ACHN (cell line): ENCODE measurements at places on chromosomes 6 and 20.

- no peak for DNase-seq
Observed at GRCh38 chr6:132459605-132459952, 53.3 kb downstream of the STX7 start.

DNA sequence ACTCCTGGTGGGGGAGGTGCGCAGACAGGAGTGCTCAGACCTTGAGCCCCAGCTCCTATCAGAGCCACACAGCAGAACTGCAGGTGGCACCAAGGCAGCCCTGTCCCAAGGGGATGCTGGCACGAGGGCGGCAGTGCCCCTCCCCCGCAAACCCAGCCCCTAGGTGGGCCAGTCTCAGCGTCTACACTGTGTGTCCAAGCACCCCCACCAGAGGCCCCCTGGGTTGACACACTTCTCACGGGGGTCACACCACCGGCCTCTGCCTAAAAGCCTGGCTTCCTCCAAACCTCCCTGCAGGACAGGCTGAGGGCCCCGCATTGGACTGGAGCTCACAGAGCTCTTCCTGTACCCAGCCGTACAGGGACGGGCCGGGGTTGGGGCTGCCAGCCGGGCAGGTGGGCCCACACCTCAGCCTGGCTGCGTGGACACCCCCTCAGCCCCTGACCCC, 8.1 kb downstream of the SLC2A4RG start:
- DNase-seq = no peak

DNA sequence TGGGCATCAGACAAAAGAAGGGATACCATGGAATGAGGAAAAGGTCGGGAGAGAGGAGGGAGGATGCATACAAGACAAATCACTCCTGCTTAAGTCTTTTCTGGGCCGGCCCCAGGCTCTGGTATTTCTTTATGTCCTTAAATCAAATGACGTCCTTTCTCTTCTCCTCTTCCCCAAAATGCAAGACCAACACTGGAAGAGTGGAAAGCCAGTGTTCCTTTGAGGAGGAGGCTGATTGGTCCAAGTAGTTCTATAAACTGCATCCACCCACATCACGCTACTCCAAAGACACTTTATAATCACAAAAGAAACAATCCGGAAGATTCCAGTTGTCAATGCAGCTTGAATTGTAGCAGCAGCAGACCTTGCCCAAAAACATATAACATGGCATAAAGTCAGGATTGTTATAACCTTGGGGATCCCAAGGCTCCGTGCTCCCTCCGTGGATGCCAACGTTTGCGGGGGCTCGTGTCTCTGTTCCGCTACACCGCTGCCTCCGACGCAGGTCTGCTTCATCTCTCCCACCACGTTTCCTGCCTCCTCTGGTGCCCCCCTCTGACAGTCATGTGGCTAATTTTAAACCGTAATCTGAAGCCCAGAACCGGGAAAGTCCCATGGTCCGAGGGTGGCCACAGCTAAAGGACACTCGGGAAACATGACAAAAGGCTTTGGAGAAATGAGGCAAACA, 47.1 kb downstream of the MCUR1 start:
- peak; percentile 2 for DNase-seq

DNA sequence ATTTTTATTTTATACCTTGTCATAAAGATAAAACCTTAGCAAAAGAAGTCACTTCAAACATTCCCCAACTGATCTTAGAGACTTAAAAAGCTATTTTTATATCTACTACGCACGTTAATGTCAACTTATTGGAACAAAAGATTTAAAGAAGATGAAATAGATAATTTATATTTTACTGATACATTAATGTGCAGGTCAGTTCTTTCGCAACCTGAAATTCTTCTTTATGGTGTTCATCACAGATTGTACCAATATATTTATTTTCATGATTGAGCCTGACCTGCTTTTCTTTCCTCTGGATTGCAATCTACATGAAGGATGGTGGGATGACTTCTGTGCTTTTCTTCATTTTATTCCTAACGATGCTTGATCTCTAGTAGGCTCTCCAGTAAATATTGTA, 596.3 kb downstream of the PHF3 start:
- DNase-seq = no peak

DNA sequence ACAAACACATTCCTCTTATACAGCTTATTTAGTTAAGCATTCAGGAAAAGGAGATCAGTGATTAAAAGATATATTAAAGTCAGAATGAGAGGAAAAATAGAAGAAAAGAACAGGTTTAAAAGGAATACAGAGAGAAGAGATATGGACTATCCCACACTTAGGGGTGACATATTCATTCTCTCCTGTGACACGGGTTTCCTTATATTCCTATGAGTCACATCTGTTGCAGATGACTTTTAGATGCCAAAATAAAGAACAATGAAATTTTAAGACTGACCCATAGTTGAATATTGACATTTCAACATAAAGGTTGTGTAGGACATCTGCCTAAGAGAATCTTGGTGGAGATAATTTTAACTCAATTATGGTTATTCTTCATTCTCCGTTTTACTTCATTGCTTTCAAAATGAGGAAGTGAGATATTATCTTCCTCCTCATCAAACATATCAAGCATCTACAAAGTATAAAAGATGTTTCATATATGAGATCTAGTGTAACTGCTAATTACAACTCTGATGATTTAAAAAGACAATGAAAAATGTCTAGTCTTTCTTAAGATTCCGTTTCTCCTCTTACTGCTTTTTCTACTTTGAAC, 1336.7 kb upstream of the CITED2 start:
- no peak for DNase-seq

DNA sequence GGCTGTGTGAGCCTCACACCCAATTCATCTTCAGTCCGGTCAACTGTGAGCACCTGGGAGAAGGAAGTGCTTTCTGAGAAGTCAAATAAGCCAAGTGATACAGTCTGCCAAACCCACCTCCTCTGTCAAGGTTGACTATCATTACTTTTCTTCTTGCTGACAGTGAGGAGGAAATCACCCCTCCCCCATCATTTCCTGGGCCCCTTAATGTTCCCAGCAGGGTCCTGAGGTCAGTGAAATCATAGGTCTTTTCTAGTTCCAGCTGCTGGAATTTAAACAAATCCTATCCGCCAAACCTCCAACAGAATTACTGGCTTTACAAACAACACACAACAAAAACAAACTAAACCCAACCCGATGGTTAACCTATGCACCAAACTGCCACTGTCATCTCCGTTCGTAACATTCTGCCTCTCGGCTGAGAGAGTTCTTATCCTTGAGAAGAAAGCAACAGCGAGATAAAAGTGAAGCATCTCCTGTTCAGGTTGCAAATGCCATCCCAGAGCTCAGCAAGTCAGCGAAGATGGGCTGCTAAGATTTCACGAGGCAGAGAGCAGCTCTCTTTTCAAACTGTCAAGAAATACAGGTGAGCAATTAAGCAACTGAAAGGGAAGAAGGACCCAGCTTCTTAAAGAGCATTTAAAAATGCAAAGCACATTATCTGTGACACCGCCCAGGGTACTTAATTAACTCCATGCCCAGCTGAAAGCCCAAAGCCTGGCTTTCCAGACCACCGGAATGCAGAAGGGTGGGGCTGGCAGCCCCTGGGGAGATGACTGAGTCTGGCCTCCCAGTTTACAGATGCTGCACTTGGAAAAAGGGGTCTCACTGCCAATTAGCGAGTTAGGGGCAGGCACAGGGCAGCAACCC, 24.7 kb downstream of the GFOD1 start:
- no peak for DNase-seq

DNA sequence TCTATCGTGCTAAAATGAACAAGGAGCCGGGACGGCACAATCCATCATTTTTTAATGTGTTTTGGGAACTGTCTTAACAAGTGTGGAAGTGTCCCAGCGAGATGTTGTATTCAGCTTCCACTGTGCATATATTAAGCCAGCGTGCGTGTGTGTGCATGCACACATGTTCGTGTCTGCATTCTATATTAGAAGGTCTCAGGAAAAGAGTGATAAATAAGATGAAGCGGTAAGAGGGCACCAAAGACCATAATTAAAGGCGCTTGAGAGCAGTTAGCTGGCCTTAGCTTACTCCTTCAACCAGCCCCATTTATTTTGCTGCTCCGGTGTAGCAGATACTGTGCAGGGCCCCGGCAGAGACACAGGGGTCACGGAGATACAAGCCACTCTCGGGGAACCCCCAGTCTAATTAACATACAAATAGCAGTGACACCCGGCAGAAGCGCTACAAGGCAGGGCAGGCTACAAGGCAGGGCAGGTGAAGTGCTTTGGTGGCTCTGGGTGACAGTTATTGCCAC, 206.5 kb upstream of the RREB1 start:
- DNase-seq = no peak

GRCh38 chr6:46795816-46796215, 2.6 kb downstream of the MEP1A start:
- DNase-seq = no peak

GRCh38 chr6:47603995-47604394, 94.4 kb upstream of the ADGRF4 start:
- DNase-seq = no peak

GRCh38 chr20:21921251-21921650, 215.8 kb downstream of the PAX1 start:
- no peak for DNase-seq
